NCI-H510A (cell line): ENCODE measurements at places on chromosomes 5 and 9.

DNA sequence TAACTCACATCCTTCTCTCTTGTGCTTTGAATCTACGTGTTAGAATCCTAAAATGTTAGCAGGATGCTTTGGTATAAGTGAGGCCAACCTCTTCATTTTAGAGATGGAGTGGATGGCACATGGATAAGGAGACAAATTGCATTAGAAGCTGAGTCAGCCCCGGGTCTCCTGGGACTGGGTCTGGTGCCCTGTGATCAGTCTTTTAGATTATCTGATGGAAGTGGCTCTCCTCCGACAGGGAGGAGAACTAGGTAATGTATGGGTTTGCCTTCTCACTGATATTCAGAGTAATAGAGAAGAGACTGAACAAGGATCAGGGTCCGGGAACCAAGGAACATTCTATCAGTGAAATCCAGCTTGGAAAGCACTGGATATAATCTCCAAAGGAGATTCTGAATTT is 74.9 kb upstream of the TNFSF8 start:
- no peak for DNase-seq

DNA sequence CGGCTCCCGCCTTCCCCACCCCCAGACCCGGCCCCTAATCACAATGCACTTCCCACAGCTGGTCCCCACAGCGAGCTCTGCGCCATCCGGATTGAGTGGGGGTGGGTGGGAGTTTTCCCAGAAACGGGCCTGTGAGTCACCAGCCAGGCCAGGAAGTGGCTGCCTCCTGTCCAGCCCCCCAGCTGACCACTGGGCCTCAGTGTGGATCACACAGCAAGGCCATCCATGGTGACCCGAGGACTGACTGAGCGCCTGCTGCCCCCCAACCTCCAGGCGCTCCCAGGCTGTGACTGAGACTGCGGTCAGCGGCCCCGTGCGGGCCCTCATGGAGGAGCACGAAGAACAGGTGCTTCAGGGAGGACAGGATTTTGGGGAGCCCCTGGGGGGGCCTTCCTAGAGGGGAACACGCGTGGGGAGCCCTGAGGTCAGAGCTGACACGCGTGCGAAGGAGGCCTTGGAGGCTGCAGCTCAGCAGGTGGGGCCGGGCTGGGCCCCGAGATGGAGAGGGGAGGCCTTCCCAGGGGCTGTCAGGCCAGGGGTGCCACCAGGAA is 48.3 kb upstream of the EGFL7 start:
- no peak for DNase-seq

DNA sequence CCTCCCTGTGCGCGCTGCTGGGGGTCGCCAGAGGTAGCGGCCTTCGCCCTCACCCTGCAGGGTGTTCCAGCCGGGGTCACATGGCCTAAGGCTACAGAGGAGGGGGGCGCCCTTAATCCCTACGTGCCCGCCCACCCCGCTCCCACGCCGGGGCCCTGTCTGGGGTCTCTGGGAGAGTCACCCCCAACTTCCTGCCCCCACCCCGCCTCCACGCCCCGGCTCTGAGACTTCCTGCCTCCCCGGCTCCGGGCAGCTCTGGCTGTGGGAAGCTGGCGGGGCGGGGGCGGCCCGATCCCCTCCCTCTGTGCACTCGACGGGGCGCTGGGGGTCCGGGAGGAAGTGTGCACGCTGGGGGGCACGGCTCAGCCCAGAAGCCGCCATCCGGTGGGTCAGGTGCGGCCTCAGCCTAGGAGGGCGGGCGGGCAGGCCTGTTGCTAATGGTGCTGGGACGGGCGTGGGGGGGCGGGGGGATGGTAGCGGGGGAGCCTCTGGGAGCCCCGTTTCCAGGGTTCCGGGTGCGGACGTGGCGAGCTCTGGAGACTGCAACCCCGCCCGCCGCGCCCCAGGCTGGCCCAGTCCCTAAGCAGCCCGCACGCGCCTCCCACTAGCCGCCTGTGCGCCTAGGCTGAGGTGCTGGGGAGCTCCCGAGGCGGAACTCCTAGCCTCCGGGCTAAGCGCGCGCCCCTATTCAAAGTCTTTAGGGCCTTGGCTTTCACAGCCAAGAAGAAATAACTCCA is 61.6 kb downstream of the CXXC5 start:
- no peak for DNase-seq

GRCh38 chr9:91065231-91066041 is 263.8 kb downstream of the SYK start:
- DNase-seq, result no peak

DNA sequence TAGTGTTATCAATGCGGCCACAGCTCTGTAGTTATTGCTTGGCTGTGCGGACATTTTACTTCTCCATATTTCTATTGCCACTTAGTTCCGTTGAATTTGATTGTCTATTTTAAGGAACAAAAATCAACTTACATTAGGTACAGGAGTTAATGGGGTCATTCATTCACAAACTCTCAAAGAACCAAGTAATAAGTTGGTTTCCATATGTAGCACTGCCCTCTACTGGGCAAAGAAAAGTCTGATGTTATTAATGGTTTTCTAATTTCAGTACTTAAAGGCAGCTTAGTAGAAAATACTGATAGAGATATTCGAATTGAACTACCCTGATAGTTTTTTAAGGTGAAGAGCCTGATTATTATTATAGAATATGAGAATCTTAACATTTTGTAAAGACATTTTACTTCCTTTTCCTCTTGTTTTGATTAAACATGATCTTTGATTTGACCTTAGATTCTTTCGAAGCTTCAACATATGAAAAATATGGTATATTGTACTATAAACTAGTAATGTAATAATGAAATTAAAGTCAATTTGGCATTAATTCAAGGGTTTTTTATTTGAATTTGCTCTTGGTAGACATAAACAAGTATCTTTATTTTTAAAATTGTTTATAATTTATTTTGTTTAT is 119.5 kb upstream of the CTNND2 start:
- no peak for DNase-seq

DNA sequence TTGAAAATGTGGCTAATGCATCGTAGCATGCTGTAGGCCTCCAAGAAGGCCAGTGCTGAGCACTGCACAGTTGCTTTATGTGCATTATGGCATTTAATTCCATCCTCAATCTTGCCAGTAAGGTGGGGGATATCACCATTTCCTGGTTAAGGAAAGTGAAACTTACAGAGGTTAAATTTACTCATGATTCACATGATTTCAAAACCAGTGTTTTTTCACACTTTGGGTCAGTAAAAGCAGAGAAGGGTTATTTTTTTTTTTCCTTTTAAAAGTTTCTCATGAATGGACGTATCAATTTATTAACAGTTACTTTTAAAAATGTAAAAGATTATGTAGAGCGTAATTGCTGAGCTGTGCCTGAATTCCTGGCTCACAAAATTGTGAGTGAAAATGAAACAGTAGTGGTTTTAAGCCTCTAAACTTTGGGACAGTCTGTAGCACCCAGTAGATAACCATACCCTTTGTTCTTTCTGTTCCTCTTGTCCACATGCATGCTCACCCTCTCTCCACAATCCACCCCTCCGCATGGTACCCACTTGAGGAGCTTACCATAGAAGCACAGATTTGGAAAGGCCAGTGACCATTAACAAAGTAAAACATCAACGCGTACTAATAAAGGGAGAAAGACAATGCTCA is 21.2 kb downstream of the MAST4 start:
- no peak for DNase-seq

DNA sequence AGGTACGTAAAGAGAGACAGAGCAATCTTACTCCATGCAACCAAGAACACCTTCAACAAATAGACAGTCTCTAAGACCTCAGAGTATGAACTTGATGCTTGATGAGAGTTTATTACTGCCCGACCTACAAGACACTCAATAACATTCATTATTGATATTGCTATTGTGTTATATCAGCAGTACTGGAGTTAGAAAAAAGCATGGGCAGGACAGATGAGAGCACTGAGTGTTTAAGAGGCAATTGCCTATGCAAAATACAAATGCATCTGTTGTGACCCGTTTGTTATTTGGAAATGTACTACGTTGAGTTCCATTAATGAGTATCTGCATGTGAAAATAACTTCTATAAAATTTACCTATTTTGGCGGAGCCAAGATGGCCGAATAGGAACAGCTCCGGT is 8.1 kb upstream of the MARCOL start:
- no peak for DNase-seq

- no peak for DNase-seq
Observed at GRCh38 chr5:177553671-177554429, 513 bp downstream of the FAM193B start.

DNA sequence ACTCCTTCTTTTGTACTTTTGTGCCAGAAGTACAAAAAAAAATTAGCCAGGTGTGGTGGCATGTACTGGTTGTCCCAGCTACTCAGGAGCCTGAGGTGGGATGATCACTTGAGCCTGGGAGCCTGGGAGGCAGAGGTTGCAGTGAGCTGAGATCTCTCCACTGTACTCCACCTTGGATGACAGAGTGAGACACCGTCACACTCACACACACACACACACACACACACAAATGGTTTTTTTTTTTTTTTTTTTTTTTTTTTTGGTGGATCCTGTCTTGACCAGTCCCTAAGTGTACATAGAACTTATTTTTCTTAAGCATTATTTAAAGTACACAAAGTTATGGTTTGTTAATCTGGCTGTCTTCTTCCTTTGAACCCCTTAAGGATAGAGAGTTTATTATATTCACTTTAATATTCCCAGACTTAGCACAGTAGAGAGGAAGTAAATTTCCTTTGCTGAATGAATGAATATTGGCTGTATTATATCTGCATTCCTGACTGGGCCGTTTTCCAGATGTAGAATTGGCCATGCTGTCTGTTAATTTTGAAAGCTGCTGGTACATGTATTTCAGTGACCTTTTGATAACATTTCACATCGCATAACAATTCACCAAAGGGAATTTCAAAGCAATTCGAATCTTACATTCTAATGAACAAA is 429.0 kb upstream of the ZNF608 start:
- no peak for DNase-seq

GRCh38 chr9:98318834-98319478 is 63.5 kb upstream of the TBC1D2 start:
- DNase-seq, result no peak

DNA sequence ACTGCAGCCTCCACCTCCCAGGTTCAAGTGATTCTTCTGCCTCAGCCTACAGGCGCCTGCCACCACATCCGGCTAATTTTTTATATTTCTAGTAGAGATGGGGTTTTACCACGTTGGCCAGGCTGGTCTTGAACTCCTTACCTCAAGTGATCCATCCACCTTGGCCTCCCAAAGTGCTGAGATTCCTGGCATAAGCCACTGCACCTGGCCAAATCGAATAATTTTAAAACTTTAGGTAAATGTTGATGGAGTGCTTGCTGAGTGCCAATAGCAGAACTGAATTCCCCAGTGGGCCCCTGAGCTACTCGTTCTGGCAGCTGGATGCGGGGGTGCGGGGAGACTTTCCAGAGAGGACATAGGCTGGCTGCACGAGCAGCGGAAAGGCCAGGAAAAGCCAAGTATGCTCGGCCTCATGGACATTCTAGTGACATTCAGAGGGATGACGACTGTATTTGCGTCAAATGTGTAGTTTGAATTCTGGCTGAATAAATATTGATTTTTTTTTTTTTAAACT is 16.8 kb downstream of the TRAF2 start:
- DNase-seq, result no peak
